T-helper 9 cell (primary cell): ENCODE measurements at places on chromosomes 3 and 15.
A peak's percentile ranks its signal among the peaks of the same experiment; 100 is the strongest.

DNA sequence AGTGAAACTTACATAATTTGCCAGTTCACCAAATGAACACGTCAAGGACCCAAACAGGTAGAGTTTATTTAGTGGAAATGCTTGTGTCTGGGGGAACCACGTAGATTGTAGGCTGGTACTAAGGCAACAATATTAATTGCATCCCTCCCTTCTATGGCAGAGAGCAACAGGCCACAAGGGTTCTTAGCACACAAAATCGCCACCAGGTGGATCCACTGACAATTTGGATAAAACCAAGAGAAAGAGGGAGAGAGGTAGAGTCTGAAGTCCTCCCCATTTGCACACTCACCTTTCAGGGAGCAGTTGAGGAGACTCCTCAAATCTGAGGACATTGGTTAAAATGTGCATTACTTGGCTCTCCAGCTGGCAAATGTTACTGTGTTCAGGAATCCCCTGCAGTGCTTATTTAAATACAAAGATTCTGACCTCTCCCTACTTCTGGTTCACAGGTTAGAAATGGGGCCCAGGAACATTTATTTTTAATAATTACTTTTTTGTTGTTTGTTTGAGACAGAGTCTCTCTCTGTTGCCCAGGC is 181.0 kb upstream of the FEZF2 start:
- no peak for DNase-seq

GRCh38 chr3:71528816-71529215 is 54.7 kb downstream of the FOXP1 start:
- no peak for DNase-seq

DNA sequence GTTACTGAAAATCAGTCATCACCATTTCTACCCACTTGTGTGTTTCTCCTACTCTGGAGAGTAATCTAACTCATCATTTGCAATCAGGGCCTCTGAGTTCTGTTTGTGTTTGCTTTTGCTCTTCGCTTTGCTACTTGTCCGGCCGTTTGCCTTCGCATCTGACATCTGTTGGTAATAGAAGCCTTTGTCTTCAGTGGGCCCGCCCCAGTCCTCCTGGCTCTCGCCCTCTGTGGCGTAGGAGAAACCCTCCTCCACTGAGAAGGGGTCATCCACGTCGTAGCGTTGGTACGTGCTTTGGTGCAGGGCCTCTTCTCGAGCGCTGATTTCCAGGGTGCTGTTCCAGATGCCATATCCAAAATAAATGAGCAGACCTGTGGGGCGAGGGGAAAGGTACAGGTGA is 48.3 kb downstream of the CLDN11 start:
- DNase-seq, result no peak

DNA sequence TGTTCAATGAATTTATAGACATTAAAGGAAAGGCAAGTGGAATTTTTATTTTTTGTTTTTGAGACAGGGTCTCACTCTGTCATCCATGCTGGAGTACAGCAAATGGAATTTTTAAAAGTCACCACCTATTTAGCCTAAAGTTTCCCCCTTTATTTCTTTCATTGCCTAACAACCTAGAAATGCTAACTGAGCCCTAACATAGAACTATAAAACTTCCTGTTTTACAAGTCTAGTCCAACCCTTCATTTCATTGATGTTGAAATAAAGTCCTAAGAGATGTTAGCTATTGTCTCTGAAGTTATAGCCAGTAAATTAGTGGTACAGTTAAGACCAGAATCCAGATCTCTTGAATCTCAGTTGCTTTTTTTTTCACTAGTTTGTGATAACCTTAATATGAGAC is 39.0 kb downstream of the MAPK6 start:
- DNase-seq, result no peak

GRCh38 chr15:94306700-94307650 is 75.6 kb downstream of the MCTP2 start:
- no peak for DNase-seq

DNA sequence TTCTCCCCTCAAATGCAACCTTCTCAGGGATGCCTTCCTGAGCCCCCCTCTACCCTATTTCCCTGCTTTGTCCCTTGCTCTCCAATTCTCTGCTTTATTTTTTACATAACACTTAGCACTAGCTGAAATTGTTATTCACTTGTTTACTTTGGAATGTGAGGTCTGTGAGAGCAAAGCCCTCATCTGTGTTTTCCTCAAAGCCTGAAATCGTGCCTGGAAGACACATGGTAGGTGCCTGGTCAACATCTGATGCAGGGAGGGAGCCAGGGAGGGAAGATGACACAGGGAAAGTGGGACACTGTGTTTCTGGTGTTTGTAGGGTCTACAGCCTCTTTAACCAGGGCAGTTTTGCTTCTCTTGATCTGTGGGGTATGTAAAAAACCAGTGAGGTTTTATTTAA is 23.6 kb downstream of the EIF2AK4 start:
- DNase-seq, result no peak

DNA sequence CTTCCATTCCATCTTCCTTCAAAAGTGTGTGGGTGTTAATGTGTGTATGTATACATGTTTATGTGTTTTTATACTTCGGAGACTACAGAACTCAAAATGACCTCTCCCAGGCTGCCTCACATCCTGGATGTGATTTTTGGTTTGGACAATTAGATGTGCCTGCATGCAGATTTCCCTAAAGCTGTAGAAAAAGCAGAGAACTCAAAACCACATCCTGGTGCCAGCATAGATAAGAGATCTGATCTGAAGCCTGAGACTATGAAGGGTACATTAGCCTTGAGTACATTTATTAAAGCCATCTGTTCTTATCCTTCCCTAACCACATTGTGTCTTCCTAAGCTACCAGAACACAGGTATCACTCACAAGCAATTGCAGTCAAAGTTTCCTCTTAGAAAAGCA is 319.4 kb upstream of the RASGRP1 start:
- DNase-seq, result no peak

DNA sequence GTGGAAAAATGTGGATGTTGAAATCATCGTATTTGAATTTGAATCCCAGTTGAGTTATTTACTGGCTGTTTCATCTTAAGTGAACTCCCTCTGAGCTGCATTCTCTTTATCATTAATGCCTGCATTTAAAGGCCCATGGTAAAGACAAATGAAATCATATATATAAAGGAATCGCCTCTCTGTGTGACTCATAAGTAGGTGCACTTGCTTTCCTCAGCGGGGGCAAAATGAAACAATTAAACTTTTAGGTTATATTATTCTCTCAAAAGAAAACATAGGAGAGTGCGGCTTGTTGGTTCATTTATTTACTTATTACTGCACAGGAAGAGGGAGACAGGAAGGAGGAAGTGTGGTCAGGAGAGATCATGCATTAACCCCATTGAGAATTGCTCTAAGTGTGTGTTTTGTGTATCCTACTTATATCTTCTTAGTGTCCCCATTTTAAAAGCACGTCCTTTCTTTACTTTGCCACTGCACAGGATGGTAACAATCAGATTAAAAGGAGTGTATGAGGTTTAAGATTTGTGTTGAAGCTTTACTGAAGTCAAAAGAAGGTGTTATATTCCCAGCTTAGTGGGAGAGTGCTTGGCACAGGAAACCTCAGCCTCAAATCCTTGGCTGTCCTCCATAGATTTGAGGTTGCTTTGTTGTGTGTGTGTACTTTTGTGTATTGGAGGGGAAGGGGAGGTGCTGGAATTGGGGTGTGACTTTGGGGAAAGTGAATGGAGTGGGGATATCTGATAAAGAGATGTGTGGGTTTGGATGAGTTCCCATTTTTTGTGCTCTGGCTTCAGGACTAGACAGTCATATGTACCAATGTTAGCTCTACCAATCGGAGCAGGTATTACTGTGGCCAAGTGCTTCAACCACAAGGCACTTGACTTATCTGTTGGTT is 595.8 kb upstream of the NR2F2 start:
- no peak for DNase-seq

- no peak for DNase-seq
Measured at GRCh38 chr15:83057696-83058376, 9.2 kb downstream of the BTBD1 start.

DNA sequence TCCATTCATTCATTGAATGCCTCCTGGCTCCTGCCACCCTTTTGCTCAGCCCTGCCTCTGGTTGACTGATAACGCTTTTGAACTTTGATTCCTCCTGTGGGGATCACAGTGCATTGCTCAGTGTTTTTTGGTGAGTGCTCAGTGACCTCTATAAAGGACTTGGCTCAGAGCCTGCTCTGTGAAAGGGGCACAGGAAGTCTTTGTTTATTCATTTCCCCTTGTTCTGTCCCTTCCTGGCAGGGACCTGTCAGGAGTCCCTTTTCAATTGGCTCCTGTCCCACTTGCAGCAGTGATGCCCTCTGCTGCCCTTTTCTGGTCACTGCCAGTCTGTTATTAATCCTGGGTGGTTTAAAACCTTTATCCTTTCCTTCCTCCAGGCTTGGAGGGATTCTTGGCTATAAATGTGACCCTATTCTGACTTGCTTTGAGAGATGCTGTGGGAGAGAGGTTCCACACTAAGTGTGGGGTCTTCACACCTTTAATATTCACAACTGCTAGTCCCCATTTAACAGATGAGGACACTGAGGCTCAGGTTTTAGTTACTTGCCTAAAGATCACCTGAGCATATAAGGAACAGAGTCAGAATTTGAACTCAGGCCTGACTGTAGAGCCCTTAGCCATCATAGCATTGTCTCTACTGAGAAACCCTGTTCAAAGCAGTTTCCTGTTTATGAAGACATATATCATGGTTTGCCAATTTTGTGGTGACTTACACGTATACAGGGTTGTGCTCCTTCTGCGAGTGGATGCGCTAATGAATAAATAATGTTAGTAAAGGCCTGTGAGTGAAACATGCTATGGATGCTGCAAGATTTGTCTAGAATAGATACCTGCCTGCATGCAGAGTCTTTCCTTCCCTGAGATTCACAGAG is 23.2 kb upstream of the TATDN2 start:
- peak; percentile 40 for DNase-seq

- DNase-seq, result no peak
Measured at GRCh38 chr15:53548236-53548635, 211.2 kb downstream of the WDR72 start.

- DNase-seq, result no peak
Measured at GRCh38 chr3:170848292-170848917, 21.6 kb downstream of the RPL22L1 start.

- no peak for DNase-seq
Measured at GRCh38 chr15:72227192-72227586, 3.8 kb downstream of the PKM start.

- no peak for DNase-seq
Measured at GRCh38 chr3:172247525-172248274, 200.6 kb downstream of the GHSR start.

DNA sequence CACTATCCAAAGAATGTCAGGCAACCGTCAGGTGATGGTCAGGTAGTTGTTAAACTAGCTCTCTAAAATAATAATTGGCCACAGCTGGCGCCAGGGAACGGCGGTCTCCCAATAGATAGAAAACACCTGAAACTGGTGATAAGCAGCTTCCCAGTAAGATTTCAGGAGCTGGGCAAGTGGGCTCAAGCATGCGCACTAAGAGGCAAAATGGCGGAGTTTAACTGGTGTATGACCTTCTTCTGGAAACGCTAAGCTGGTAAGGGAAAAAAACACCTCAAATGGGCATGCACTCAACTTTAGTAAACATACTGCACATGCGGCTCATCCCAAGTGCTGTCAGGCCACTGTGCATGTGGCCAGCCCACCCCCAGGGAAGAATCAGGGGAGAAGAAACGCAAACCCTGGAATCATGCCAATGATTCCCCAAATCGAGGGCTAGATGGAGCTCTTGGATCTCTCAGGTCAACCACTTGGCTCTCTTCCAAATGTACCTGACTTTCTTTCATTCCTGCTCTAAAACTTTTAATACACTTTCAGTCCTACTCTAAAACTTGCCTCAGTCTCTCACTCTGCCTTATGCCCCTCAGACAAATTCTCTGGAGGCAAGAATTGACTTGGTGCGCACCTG is 195.0 kb downstream of the ZNF621 start:
- DNase-seq, result no peak

GRCh38 chr3:119469418-119470189 is 841 bp downstream of the POGLUT1 start:
- no peak for DNase-seq

- DNase-seq, result no peak
Measured at GRCh38 chr15:90765966-90766365, 48.8 kb downstream of the BLM start.

DNA sequence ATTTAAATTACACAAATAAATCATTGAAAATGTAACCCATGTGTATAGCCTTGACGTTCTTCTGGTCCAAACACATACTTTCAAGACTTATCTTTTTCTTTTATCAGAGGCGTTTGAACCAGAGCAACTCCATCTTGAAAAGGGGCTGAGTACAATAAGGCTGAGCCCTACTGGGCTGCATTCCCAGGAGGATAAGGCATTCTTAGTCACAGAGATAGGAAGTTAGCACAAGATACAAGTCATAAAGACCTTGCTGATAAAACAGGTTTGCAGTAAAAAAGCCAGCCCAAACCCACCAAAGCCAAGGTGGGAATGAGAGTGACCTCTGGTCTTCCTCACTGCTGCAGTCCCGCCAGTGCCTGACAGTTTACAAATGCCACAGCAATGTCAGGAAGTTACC is 101.0 kb upstream of the IGSF10 start:
- no peak for DNase-seq

DNA sequence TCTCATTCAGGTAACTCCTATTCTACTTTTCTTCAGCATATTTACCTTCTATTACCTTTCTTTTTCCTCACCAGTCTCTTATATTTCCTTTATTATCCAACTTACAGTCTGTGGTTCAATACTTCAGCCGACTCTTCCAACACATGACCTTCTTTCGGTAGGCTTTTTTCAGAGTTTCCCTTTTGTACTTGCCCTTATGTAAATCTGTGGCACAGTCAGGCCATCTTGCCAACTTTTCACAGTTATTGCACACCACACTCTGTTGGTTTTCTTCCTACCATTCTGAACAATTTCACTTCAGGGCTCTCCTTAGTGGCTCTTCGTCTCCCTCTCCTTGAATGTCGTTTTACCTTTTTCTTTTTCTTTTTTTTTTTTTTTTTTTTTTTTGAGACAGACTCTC is 427.8 kb downstream of the LPP start:
- DNase-seq, result no peak

DNA sequence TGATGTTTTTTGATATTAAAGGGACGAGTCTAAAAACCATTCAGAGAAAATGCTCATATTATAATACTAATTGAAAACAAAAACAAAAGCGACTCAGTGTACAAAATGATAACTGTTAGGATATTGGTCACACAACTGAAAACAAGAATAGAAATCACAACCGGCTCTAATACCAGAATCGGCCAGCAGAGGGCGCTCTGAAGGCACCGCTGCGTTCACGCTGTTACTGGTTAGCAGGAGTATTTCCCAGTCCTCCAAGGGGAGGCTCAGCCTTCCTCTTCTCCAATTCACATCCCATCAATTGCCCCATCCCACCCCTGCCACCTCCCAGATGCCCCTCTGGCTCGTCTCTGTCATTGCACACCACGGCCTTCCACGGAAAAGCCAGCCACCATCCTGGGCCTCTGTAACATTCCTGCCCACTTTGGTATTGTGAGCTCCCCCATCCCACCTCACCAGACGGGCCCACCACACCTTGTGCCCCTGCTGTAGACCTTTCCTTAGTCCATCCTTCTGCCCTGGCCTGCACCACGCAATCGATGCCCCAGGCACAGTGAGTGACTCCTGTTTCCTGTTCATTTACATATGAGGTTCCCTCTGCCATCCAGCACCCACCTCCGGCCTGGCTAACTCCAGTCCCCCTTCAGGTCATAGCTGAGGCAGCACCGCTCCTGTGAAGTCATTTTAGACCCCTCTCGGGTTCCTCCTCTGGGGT is 8.5 kb downstream of the FAM107A start:
- peak; percentile 68 for DNase-seq
